ENCODE measurements at places on chromosomes 1 and 21. TPM values are rescaled to one million over a fixed set of nuclear protein-coding genes. Genes with fewer than 3 reads are reported as not detected.

TPTE gene
- total RNA-seq, result not detected

FCGR1A gene
- not detected for total RNA-seq

PDC gene
- not detected for total RNA-seq

FOXO6 gene
- total RNA-seq, result 7.0 TPM

KLF17 gene
- not detected for total RNA-seq

PLA2G2D gene
- not detected for total RNA-seq

ADAMTS5 gene
- 0.02 TPM for total RNA-seq

S100A4 gene
- 384 TPM for total RNA-seq

CNKSR1 gene
- 26.6 TPM for total RNA-seq

- H3K36me3 ChIP-seq, result no peaks in the 10 kb centered on the region
- peaks cover 12% of the 10 kb centered on the region for H3K27me3 ChIP-seq
- no peaks in the 10 kb centered on the region for H3K4me1 ChIP-seq
- H3K4me3 ChIP-seq, result no peak overlapping the region
These were observed 450.8 kb downstream of the KIF26B start for GRCh38 chr1:245605480-245606156.

DNA sequence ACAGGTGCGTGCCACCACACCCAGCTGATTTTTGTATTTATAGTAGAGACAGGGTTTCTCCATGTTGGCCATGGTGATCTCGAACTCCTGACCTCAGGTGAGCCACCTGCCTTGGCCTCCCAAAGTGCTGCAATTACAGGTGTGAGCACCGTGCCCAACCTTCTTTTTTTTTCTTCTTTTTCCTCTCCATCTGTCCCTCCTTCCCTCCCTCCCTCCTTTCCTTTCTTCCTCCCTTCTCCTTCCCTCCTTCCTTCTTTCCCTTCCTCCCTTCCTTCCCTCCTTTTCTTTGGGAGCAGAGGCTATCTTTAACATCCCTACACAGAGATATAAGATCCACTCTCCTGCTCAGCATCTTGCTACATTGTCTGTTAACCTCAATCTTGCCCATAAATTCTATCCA is 24.4 kb upstream of the FAM89A start:
- no peaks in the 10 kb centered on the region for H3K36me3 ChIP-seq
- peaks cover 31% of the 10 kb centered on the region for H3K4me1 ChIP-seq
- H3K27ac ChIP-seq, result no peak overlapping the region

DNA sequence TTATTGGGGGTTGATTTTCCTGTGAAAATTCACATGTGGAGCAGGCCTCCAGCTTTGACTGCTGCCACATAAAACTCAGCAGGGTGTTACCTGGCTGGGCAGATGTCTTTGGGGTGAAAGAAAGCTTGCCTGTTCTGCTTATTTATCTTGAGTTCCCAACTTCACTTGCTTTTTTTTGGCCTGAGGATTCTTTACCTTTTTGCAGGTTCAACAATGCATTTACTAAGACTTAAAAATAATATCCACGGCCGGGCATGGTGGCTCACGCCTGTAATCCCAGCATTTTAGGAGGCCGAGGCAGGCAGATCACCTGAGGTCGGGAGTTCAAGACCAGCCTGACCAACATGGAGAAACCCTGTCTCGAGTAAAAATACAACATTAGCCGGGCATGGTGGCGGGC is 509.1 kb downstream of the KIF26B start:
- no peaks in the 10 kb centered on the region for H3K4me1 ChIP-seq
- DNase-seq, result no peak
- no peaks in the 10 kb centered on the region for H3K27me3 ChIP-seq
- no peak overlapping the region for H3K4me3 ChIP-seq
- H3K36me3 ChIP-seq, result no peaks in the 10 kb centered on the region
- H3K27ac ChIP-seq, result no peak overlapping the region

DNA sequence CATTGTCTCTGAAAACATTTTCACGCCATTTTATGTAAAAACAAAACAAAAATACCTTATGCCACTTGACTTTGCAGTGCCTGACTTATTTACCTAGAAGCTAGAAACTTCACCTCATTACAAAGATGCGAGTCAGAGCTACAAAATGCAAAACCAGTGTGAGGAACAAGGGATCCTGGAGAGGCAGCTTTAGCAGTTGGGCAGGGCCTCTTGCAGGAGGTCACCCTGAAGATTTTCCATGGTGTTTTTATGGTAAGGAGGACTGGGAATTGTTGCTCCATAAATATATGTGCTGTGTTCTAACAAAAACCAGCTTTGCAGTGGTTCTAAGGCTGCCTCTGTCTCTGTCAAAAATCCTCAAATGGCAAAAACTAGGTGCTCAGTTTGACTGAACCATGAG is 36.4 kb upstream of the TARBP1 start:
- no peak overlapping the region for H3K4me3 ChIP-seq
- no peak overlapping the region for H3K27ac ChIP-seq
- H3K4me1 ChIP-seq, result peaks cover 12% of the 10 kb centered on the region
- no peaks in the 10 kb centered on the region for H3K36me3 ChIP-seq

DNA sequence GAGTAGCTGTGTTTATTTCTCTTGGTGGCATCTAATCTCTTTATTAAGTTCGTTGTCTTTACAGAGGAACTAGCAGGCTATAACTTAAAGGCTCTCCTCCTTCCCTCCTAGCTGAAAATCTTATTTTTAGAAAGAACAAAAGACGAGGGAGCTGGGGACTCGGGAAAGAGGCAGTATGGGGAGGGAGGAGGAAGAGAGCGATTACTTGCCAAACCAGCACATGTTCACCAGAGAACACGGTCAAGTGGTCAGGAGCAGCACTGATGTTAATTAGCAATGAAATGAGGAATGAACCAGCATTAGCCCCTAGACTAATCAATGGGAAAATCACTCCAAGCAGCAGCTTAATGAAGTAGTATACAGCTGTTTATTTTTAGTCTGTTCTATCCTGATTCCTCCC is 171.3 kb upstream of the ESRRG start:
- DNase-seq, result no peak
- no peaks in the 10 kb centered on the region for H3K27me3 ChIP-seq
- H3K4me1 ChIP-seq, result no peaks in the 10 kb centered on the region
- no peaks in the 10 kb centered on the region for H3K36me3 ChIP-seq
- no peak overlapping the region for H3K4me3 ChIP-seq

GRCh38 chr1:47471163-47471562 is 33.3 kb downstream of the FOXD2 start:
- H3K4me3 ChIP-seq, result no peak overlapping the region
- H3K36me3 ChIP-seq, result no peaks in the 10 kb centered on the region
- no peaks in the 10 kb centered on the region for H3K4me1 ChIP-seq
- H3K27me3 ChIP-seq, result peaks cover 16% of the 10 kb centered on the region
- no peak overlapping the region for H3K27ac ChIP-seq

- H3K27me3 ChIP-seq, result no peaks in the 10 kb centered on the region
- no peak overlapping the region for H3K27ac ChIP-seq
- no peaks in the 10 kb centered on the region for H3K36me3 ChIP-seq
- no peaks in the 10 kb centered on the region for H3K4me1 ChIP-seq
- DNase-seq, result no peak
These were observed 142.6 kb downstream of the PEX14 start for GRCh38 chr1:10617318-10617717.

- no peak overlapping the region for H3K4me3 ChIP-seq
- no peaks in the 10 kb centered on the region for H3K36me3 ChIP-seq
- no peak overlapping the region for H3K27ac ChIP-seq
- peaks cover 11% of the 10 kb centered on the region for H3K4me1 ChIP-seq
These were observed 49.8 kb downstream of the GIPC2 start for GRCh38 chr1:78095593-78095992.

DNA sequence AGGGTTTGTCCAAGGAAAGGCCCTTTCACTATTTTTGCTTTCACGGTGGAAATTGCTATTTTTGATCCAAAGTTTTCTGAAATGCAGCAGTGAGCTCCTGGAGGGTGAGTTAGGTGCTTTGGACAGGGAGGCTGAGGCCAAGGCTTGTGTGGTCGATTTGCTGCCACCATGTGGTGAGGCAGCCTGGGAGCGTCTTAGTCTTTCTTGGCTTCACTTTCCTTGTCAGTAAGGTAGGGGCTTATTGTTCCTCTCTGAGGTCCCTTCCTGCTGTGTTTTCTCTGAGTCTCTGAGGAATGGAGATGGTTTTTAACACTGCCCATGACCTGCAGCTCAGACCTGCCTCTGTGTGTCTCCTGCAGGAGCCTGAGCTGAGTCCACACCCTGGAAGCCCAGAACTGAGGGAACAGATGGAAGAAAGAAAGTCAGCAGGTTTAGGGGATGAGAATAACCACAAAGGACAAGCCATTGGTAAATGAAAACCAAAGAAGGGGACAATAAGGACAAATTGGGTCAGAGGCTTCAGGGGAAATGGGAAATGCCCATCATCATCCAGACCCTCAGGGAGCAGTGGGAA is 20.1 kb upstream of the S100A10 start:
- no peak overlapping the region for H3K27ac ChIP-seq
- no peak for DNase-seq
- H3K27me3 ChIP-seq, result no peaks in the 10 kb centered on the region

GRCh38 chr1:188228623-188229022 is 1399.9 kb downstream of the PLA2G4A start:
- no peaks in the 10 kb centered on the region for H3K27me3 ChIP-seq
- H3K4me1 ChIP-seq, result no peaks in the 10 kb centered on the region
- H3K4me3 ChIP-seq, result no peak overlapping the region
- H3K27ac ChIP-seq, result no peak overlapping the region
- no peak for DNase-seq
- H3K36me3 ChIP-seq, result no peaks in the 10 kb centered on the region

DNA sequence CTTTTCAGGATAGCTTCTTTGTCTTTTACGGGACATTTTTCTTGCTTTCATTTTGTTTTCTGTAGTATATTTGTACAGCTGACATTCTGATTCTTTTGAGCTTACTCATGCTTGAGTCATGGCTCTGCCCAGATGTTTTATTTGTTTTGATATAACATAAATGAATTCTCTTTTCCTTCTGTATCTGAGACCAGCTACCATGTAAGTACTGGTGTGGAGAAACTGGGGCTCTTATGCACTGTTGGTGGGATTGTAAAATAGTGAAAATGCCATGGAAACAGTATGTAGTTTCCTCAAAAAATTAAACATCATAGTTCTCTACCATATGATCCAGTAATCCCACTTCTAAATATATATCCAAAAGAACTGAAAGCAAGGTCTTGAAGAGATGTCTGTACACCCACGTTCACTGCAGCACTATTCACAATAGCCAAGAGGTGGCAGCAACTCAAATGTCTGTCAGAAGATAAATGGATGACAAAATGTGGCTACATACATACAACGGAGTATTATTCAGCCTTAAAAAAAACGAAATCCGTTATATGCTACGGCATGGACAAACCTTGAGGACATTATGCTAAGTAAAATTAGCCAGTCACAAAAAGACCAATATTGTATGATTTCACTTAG is 61.4 kb downstream of the EIF2B3 start:
- no peaks in the 10 kb centered on the region for H3K36me3 ChIP-seq
- no peaks in the 10 kb centered on the region for H3K27me3 ChIP-seq
- peaks cover 4% of the 10 kb centered on the region for H3K4me1 ChIP-seq
- H3K4me3 ChIP-seq, result no peak overlapping the region

- H3K27me3 ChIP-seq, result no peaks in the 10 kb centered on the region
- DNase-seq, result no peak
- H3K4me1 ChIP-seq, result peaks cover 27% of the 10 kb centered on the region
- H3K4me3 ChIP-seq, result no peak overlapping the region
These were observed 16.2 kb upstream of the MPL start for GRCh38 chr1:43321331-43321891.

GRCh38 chr1:21575351-21575942 is 66.2 kb downstream of the ALPL start:
- H3K4me1 ChIP-seq, result peaks cover 12% of the 10 kb centered on the region
- H3K27me3 ChIP-seq, result no peaks in the 10 kb centered on the region
- no peak overlapping the region for H3K27ac ChIP-seq

Measured in HCT116 (cell line).